ENCODE measurements at places on chromosomes 16 and 17.

DNA sequence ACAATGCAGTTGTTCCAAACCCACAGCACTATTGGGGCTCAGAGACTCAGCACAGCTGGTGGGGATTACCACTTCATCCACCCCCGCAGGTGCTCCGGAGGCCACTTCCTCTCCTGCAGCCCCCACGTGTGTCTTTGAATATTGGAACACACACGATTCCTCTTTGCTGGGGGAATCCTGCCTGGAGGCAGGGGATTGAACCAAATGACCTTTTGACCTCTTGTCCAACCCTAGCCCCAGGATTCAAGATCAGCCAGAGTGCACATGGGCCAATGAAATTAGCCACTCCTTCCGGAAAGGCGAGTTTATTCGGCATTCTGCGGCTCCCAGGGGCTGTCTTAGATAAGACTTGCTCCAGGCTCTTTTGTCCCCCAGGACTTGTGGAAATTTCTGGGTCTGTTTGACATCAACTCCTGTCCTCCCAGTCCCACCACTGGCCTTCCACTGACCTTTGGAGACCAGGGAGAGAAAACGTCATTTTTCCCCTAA, 350.2 kb downstream of the FOXL1 start:
- DNase-seq: no peak

DNA sequence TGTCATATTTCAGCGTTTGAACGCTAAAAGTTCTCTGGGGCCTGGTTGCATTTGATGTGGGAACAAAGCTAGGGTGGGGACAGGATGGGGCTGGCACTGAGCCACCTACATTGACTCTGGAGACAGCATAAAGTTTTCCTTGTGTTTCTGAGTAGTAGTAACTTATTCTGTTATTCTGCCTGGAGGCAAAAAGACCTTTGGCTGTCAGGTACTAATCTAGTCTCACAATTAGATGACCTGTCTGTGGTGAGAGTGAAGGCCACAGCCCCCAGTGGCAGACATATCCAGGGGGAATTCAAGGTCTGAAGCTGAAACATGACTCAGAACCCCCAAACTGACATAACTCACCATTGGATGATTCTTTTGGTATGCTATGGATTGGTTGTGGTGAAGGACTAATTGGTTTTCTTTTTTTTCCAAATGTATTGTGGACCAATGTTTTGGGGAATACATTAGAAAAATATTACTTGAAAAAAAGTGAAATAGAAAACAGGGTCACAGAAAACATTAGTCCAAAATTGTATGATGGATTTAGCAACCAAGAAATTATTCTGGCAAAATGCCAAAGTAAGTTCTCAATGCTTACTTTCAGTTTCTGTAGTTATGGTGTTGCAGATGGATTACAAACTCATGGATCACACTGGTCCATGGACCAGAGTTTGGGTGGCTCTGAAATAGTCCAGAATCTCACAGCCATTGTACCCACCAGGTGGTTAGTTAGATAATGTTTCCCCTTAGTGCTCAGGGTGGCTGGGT, 10.5 kb upstream of the SALL1 start:
- DNase-seq: no peak

GRCh38 chr17:20157001-20157310, 147.8 kb downstream of the SPECC1 start:
- no peak for DNase-seq

DNA sequence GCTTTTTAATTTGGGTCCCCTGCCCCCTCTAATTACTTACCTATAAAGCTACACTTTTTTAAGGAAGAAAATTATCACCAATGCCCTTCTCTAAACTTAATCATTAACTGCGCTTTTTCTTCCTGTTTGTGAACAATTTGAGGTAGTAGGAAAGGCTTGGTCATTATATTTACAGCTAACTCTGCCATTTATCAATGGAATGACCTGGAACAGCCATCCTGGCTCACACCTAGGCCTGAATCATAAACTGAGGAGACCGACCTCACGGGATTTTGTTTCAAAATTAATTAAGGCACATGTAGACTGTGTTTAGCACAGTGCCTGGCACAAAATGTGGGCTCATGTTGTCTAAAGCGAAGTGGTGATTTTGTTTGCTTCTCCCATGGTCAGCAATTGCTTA, 15.4 kb upstream of the DYNLRB2 start:
- no peak for DNase-seq

- DNase-seq: no peak
Measured at GRCh38 chr16:8587065-8587464, 3.2 kb downstream of the TMEM114 start.
